ENCODE measurements at places on chromosomes 2 and 18.

DNA sequence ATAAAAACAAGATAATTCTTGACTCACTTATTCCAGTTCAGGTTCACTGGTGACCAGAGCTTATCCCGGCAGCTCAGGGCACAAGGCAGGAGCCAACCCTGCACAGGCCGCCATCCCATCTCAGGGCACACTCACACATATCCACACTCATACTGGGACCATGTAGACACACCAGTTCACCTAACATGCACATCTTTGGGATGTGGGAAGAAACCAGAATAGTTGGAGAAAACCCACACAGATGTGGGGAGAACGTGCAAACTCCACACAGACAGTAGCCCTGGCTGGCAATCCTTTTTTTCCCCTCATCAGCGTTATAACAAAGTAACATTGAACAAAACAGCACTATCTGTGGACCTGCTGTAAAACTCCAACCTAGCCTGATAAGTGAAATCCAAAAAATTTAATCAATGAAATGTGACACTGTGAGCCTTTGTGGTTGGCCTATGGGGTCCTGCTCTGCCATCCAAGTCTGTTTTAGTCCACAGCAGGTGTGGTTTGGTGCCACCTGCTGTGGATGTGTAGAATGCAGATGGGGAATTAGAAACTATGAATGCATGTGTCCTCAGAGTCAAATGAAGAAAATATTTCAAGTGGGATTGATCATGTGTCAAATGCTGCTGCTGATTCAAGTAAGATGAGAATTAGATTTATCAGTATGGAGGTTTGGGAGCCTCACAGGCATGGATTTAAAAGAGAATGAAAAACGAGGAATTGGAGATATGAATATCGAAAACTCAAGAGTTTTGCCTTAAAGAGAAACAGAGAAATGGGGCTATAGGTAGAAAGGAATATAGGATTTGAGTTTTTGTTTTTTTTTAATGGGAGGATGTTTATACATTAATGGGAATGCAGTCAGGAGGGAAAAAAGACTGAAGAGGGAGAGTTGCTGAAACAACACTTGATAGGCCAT lies 47.0 kb downstream of the UGP2 start:
- no peak for DNase-seq

DNA sequence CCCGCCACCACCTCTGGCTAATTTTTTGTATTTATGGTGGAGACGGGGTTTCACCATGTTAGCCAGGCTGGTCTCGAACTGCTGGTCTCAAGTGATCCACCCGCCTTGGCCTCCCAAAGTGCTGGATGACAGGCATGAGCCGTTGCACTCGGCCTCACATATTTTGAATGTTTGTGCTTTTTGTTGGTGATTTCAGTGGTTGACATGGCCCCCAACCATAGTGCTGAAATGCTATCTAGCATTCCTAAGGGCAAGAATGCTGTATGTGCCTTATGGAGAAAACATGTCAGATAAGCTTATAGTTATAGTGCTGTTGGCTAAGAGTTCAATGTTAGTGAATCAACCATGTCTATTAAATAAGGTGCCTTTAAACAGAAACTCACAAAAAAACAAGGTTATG lies 8.9 kb downstream of the ZAP70 start:
- DNase-seq, result no peak

- DNase-seq, result no peak
These were observed 101.7 kb upstream of the FZD7 start for GRCh38 chr2:201931951-201932350.

DNA sequence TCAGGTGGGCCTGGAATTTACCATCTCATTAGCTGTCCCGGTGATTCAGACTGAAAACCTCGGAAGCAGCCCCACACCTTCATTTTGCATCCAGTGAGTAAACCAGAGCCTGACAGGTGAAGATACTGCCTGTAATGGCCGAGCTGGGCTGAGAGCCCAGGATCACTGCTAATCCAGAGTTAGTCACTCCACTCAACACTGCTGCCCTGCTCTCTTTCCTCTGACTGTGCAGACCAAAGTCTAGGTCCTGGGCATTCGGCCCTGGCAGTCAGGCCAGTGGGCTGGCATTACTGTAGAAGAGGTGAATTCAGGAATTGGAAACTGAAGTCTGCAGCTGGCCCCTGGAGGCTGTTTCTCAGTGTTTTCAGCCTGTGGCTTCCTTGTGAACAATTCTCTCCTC lies 44.3 kb downstream of the TMEM17 start:
- no peak for DNase-seq

All from NK-92 treated with Interleukin-12 subunit alpha and Interleukin-12 subunit beta, amount 100 ng/mL, for 24 hours (cell line).